ENCODE measurements at places on chromosomes 6 and 20.

DNA sequence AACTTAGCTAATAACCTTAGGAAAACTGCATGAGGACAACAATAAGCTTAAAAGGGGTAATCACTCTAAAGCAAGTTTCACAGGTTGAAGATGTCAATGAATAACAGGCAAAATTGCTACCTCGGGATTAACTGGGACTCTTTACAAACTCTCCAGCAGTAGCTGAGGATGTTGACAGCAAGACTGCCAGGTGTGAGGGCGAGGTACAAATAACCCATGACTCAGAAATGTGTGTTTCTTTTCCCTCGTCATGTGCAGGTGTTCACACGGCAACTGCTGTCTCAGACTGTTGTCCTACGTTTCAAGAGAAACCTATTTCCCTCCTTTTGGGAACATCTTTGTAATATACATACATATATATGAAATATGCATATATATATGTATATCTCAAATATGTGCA, 15.9 kb downstream of the BCAS1 start:
- DNase-seq: no peak

- no peak for DNase-seq
These were observed 50.7 kb downstream of the UBE2V1 start for GRCh38 chr20:50062006-50062838.

DNA sequence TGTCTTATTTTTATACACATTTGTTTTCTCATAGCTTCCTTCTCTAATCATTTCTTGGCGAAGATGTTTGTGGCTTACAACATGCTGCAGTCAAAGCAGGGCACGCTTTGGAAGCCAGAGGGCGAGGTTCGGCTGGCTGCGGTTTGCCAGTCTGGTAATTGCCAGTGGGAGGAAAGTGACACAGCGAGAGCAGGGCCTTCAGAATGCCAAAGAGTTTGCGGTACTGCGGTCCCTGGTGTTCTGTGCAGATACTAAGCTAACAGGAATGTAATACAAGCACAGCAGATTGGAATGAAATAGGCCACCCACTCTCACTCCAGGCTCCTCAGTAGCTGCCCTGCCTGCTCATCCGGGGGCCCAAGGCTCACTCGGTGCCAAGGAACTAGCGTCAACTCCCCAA, 58.7 kb upstream of the TGM3 start:
- DNase-seq: no peak

GRCh38 chr6:84150705-84151104, 76.7 kb downstream of the CEP162 start:
- no peak for DNase-seq

DNA sequence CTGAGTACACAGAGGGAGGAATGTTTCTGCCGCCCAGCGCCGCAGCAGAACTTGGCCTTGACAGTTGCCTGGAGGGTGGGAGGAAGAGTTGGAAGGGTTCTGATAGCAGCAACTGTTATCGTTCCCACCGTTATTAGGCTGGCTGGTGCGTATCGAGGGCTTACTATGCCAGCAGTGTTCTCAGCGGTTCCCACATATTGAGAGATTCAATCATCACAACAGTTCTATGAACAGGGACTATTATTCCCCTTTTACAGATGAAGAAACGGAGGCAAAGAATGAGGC, 380.1 kb upstream of the SULF2 start:
- DNase-seq: no peak

DNA sequence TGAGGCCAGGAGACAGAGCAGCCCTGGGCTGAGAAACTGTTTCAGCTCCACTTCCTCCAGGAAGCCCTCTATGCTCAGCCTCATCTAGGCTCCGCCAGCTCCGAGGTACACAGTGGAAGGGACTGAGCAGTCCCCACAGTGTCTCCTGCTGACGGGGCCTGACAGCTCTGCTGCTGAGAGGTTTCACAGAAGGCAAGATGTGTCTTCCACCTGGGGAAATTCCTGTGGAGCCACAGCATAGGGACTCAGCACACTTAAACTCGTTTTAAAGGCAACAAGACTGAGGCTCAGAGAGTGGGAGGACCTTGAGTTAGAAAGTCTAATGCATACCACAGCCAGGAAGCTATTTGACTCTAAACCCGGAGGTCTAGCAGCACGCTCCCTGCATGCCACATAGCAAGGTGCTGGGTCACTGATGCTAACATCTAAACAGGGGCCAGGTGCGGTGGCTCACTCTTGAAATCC, 6.8 kb downstream of the ADA start:
- no peak for DNase-seq

GRCh38 chr6:164792666-164793065, 516.7 kb downstream of the C6orf118 start:
- DNase-seq: no peak

- no peak for DNase-seq
These were observed 25.5 kb upstream of the NXT1 start for GRCh38 chr20:23325107-23325506.

GRCh38 chr20:2402271-2402980, 21.7 kb downstream of the TGM6 start:
- DNase-seq: no peak

GRCh38 chr6:139882234-139882633, 507.8 kb upstream of the CITED2 start:
- no peak for DNase-seq

- no peak for DNase-seq
These were observed 36.6 kb downstream of the NKX2-4 start for GRCh38 chr20:21360705-21361104.
